ENCODE measurements at places on chromosomes 4 and X. TPM values are rescaled to one million over a fixed set of nuclear protein-coding genes. Genes with fewer than 3 reads are reported as not detected.

DIAPH2 gene
- 16.8 TPM for polyA plus RNA-seq

PHOX2B gene
- polyA plus RNA-seq, result not detected

DNA sequence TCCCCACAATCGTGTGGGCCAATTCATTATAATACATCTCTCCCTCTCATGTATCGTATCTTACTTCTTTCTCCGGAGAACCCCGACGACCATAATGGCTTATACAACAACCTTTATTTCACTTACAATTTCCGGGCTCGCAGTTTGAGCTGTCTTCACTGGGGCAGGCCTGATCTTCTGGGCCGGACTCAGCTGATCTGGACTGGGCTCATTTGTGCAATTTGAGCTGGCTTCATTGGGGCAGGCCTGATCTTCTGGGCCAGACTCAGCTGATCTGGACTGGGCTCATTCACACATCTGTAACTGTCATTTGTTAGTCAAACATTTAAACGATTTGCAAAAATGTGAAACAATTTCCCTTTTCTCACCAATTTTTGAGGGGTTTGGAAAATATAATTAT, 171.5 kb upstream of the FRG1 start:
- H3K27me3 ChIP-seq, result no peaks in the 10 kb centered on the region
- H3K4me1 ChIP-seq, result no peaks in the 10 kb centered on the region
- no peaks in the 10 kb centered on the region for H3K36me3 ChIP-seq

GRCh38 chr4:820230-821172, 5.4 kb downstream of the CPLX1 start:
- no peak overlapping the region for H3K4me3 ChIP-seq
- no peaks in the 10 kb centered on the region for H3K4me1 ChIP-seq
- no peak for DNase-seq
- H3K27me3 ChIP-seq, result peaks cover 34% of the 10 kb centered on the region
- no peak overlapping the region for H3K27ac ChIP-seq

DNA sequence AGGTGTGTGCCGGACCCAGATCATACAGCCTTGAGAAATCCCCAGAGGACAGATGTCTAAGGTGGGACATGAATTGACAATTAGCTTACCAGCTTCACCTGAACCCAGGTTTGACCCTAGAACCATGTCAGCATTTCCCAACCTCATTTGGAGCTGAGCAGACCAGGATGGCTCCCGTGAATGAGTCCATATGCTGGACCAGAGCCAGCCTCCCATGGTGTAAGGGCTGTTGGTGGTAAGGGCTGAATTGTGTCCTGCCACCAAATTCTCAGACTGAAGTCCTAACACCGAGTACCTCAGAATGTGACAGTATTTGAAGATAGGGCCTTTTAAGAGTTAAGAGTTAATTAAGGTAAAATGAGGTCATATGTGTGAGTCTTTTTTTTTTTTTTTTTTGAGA, 88.3 kb downstream of the SLC34A2 start:
- no peak for DNase-seq
- H3K4me3 ChIP-seq, result no peak overlapping the region
- H3K27ac ChIP-seq, result no peak overlapping the region
- no peaks in the 10 kb centered on the region for H3K4me1 ChIP-seq
- no peaks in the 10 kb centered on the region for H3K36me3 ChIP-seq

FAM9A gene
- polyA plus RNA-seq, result not detected

DNA sequence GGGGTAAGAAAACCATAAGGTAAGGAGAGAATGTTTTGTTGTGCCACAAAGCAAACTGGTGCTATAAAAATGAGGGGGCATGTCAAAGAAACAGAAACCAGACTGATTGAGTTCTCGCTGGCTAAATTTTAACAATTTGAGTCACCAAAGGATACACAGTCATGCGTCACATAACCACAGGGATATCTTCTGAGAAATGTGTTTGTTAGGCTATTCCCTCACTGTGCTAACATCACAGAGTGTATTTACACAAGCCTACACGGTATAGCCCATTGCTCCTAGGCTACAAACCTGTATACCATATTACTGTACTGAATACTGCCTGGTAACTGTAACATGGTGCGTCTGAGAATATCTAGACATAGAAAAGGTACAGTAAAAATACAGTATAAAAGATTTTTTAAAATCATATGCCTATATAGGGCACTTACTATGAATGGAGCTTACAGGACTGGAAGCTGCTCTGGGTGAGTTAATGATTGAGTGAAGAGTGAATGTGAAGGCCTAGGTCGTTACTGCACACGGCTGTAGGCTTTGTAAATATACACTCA, 50.1 kb downstream of the FBXW7 start:
- no peaks in the 10 kb centered on the region for H3K27me3 ChIP-seq
- DNase-seq, result peak; percentile 80
- no peaks in the 10 kb centered on the region for H3K36me3 ChIP-seq
- H3K27ac ChIP-seq, result no peak overlapping the region

DNA sequence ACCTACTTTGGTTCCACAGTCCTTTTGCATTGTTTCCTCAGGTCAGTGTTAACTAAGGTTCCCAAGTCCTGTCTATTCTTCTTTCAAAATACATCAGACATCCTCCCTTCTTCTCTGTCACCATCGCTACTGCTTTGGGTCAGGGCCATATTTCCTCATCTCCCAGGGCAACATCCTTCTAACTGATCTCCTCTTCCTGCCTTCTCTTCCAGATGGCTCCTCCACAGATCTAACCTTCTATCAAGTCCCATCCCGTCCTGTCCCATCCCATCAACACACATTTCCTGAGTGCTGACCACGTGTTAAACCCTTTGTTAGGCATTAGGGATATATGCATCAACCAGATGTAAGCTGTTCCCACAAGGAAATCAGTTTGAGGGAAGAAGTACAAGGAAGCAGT, 25.9 kb downstream of the PLAC1 start:
- no peak for DNase-seq
- no peaks in the 10 kb centered on the region for H3K27me3 ChIP-seq
- H3K27ac ChIP-seq, result peak overlapping the region; percentile 26
- peaks cover 7% of the 10 kb centered on the region for H3K4me1 ChIP-seq
- no peak overlapping the region for H3K4me3 ChIP-seq

GRCh38 chr4:81796790-81797528, 325.3 kb upstream of the RASGEF1B start:
- H3K27me3 ChIP-seq, result no peaks in the 10 kb centered on the region
- no peak overlapping the region for H3K4me3 ChIP-seq
- no peak overlapping the region for H3K27ac ChIP-seq
- no peaks in the 10 kb centered on the region for H3K36me3 ChIP-seq

DNA sequence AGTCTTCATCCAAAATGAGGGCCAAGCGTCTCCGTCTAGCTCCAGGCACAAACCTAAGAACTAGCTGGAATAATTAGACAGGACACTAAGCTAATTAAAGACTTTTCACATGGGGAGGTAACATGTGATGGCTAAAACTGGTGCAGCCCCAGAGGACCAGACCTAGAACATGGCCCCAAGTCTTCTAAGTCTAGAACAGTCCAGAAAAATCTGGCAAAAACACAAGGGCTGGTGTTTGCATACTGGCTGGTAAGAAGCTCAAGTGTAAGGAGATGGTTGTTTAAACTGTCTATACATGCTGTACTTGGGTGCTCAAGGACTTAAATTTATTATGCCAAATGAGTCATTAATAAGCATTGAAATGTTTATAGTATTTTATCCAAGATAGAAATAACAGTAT, 10.0 kb downstream of the SH3KBP1 start:
- no peaks in the 10 kb centered on the region for H3K36me3 ChIP-seq
- no peak overlapping the region for H3K4me3 ChIP-seq
- DNase-seq, result no peak
- peaks cover 2% of the 10 kb centered on the region for H3K4me1 ChIP-seq

DNA sequence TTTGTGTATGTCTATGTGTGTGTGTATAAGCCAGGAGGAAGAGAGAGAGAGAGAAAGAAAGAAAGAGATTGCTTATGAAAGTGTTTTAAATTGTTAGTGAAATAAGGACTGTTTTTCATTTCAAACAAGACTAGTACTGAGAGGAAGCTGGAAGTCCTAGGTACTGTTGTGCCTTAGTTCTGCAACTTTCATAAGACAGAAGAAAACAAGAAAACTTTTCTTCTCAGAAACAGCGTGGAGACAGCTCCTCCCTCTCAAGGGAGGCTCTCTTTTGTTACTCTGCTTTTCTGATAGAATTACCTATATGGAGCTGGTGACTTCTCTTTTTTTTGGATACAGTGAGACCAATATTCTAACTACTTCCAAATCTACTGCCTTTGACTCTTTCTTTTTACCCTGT, 62.5 kb downstream of the BANK1 start:
- no peak overlapping the region for H3K4me3 ChIP-seq
- H3K4me1 ChIP-seq, result no peaks in the 10 kb centered on the region
- no peak overlapping the region for H3K27ac ChIP-seq
- H3K36me3 ChIP-seq, result no peaks in the 10 kb centered on the region
- H3K27me3 ChIP-seq, result no peaks in the 10 kb centered on the region

DNA sequence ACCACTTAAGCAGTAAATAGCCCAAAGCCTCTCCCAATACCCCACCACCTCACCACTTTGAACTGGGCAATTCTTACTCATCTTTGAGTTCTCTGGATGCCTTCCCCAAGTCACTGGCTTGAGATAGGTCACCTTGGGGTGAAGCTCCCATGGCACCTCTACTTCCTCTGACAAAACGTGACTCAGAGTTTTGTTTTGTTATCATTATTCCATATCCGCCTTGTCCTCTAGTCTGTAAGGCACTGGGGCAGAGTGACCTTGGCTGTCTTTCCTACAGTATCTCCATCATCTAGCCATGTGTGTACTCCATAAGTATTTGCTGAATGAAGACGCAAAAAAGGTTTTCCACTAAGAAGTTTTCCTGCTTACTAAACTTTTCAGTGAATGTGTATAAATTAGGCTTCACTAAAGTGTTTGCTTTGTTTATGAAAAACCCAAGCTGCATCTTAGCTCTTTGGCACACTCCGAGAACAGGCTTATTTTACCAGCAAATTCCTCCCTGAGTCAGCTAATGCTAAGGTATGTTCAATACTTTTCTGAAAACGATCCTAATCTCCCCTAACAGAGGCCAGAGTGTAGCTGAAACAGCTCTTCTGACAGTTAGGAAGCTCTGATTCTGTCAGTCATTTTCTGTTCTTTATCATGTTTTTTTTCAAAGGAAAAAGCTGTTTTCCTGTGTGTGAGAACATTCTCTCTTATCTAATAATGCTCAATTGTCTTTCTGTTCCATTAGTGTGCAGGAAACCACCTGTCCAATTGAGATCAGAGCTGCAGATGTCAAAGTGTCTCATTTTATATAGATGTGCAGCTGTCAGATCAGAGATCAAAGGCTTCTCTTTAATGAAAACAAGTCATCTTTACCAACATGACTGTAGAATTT, 30.2 kb upstream of the TSPAN5 start:
- no peak overlapping the region for H3K27ac ChIP-seq
- H3K36me3 ChIP-seq, result no peaks in the 10 kb centered on the region
- H3K4me1 ChIP-seq, result no peaks in the 10 kb centered on the region
- H3K27me3 ChIP-seq, result no peaks in the 10 kb centered on the region
- H3K4me3 ChIP-seq, result no peak overlapping the region

SLC4A4 gene
- 33.4 TPM for polyA plus RNA-seq

- no peak for DNase-seq
- H3K4me3 ChIP-seq, result no peak overlapping the region
- no peaks in the 10 kb centered on the region for H3K36me3 ChIP-seq
- H3K27ac ChIP-seq, result no peak overlapping the region
- H3K4me1 ChIP-seq, result no peaks in the 10 kb centered on the region
Observed at GRCh38 chr4:152992027-152992426, 55.9 kb downstream of the FHDC1 start.

DNA sequence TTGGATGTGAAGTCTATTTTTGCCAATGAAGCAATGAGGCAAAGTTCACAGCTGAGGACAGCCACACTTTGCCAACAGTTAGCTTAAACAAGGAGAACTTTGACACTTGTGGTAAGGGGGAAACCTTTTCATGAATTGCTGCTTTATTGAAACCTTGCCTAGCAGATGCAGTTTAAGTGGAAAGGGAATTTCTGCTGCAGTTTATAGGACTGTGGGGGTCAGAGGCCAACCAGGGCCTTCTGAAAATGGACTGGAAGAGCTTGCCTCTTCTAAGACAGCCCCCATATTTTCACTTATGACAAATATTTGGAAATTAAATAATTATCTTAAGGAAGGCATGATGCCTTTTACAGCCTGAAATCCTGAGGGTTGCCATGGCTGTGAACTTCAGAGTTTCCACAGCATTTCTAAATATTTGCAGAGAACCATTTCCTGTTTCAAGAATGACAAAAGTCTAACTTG, 550.3 kb downstream of the RAB28 start:
- no peaks in the 10 kb centered on the region for H3K4me1 ChIP-seq
- no peak overlapping the region for H3K4me3 ChIP-seq
- no peak overlapping the region for H3K27ac ChIP-seq

SULT1B1 gene
- 0.05 TPM for polyA plus RNA-seq

ABCG2 gene
- 5.5 TPM for polyA plus RNA-seq

CPE gene
- polyA plus RNA-seq, result 20.2 TPM

STARD8 gene
- 1.1 TPM for polyA plus RNA-seq

XPNPEP2 gene
- 0.61 TPM for polyA plus RNA-seq

NLGN4X gene
- polyA plus RNA-seq, result 0.05 TPM

TMEM128 gene
- 52.1 TPM for polyA plus RNA-seq

GRCh38 chr4:179618966-179619365, 2176.7 kb upstream of the AGA start:
- H3K27me3 ChIP-seq, result no peaks in the 10 kb centered on the region
- no peak overlapping the region for H3K4me3 ChIP-seq
- no peaks in the 10 kb centered on the region for H3K4me1 ChIP-seq
- H3K27ac ChIP-seq, result no peak overlapping the region
- H3K36me3 ChIP-seq, result no peaks in the 10 kb centered on the region

ATP5ME gene
- polyA plus RNA-seq, result 367 TPM

GRCh38 chrX:150933945-150934350, 35.5 kb upstream of the CD99L2 start:
- H3K27ac ChIP-seq, result no peak overlapping the region
- peak; percentile 40 for DNase-seq
- H3K27me3 ChIP-seq, result no peaks in the 10 kb centered on the region
- no peak overlapping the region for H3K4me3 ChIP-seq
- no peaks in the 10 kb centered on the region for H3K4me1 ChIP-seq

SERPINA7 gene
- polyA plus RNA-seq, result not detected

GRCh38 chr4:8114456-8115202, 44.0 kb downstream of the ABLIM2 start:
- no peaks in the 10 kb centered on the region for H3K27me3 ChIP-seq
- DNase-seq, result no peak
- H3K4me1 ChIP-seq, result no peaks in the 10 kb centered on the region
- no peak overlapping the region for H3K27ac ChIP-seq
- H3K36me3 ChIP-seq, result no peaks in the 10 kb centered on the region

GRCh38 chr4:121654738-121655137, 42.0 kb downstream of the ANXA5 start:
- H3K4me3 ChIP-seq, result no peak overlapping the region
- no peak for DNase-seq

- no peak for DNase-seq
- no peak overlapping the region for H3K27ac ChIP-seq
- no peaks in the 10 kb centered on the region for H3K27me3 ChIP-seq
- H3K4me1 ChIP-seq, result no peaks in the 10 kb centered on the region
- H3K4me3 ChIP-seq, result no peak overlapping the region
- H3K36me3 ChIP-seq, result no peaks in the 10 kb centered on the region
Observed at GRCh38 chr4:111016416-111016815, 393.5 kb upstream of the PITX2 start.

DNA sequence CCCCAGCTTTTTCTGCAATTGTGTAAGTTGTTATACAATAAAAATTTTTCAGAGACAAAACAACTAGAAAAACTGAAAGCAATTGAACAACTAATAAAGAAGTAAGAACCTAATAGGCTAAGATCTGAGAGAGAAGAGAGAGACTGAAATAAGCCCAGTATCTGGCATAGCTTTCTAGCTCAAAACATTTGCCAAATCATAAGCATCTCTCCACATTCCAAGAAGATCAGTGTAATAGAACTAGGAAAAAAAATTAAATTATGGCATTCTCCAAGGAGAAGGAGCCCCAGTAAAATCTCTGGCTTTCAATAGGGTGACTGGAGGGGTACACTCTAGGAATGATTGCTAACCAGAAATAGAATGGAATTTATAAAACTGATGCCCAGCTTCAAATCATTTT, 19.0 kb upstream of the PPP3CA start:
- DNase-seq, result peak; percentile 23
- H3K4me3 ChIP-seq, result no peak overlapping the region
- H3K36me3 ChIP-seq, result no peaks in the 10 kb centered on the region
- H3K4me1 ChIP-seq, result peaks cover 11% of the 10 kb centered on the region

DHRSX gene
- polyA plus RNA-seq, result 24.9 TPM
